ENCODE measurements at places on chromosomes 3 and 15.

DNA sequence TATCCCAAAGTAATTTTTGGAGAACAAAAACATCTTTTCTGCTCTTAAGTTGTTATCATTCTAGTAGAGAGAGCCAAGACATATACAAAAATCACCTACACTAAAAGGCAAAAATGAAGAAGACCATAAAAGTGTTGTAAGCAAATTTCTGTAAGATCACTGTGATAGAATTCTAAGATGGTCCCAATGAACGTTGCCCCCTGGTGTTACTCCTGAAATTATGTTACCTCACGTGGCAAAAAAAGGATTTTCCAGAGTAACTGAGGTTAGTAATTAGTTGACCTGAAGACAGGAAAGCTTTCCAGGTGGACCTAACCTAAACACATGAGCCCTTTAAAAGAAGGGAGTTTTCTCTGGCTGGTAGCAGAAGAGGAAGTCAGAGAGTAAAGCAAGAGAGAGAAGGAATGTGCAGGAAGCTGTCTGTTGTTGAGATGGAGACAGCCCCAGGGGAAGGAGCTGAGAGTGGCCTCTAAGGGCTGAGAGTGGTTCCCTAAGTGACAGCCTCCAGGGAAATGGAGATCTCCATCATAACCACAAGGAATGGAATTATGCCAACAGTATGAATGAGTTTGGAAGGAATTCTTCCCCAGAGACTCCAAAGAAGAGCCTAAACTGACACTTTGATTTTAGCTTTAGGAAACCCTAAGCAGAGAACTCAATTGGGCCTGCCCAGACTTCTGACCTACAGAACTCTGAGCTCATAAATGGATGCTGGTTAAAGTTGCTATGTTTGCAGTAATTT, 205.9 kb downstream of the CD47 start:
- no peak for DNase-seq

DNA sequence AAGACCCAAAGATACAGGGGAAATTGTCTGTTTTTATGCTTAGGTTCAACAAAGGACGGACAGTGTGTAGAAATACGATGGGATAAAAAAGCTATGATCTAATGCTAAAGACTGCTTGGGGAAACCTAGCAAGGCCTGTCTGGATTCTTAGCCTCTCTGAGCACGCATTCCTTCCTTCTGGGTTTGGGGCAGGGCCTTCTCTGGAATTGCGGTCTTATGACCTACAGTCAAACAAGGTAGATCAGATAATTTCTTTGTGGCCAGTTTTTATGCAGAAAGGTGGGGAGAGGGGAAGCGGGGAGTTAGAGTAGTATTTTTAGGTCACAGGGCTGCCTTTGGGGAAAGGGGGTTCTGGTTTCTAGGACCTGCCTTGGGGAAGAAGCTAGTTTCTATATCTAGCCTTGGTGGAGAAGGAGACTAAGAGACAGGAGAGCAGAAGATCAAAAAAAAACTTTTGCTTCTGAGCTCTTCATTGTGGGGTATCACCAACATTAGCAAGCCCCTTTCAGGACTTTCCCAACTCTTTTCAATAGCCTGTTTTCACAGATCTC, 39.1 kb upstream of the LIPC start:
- no peak for DNase-seq

DNA sequence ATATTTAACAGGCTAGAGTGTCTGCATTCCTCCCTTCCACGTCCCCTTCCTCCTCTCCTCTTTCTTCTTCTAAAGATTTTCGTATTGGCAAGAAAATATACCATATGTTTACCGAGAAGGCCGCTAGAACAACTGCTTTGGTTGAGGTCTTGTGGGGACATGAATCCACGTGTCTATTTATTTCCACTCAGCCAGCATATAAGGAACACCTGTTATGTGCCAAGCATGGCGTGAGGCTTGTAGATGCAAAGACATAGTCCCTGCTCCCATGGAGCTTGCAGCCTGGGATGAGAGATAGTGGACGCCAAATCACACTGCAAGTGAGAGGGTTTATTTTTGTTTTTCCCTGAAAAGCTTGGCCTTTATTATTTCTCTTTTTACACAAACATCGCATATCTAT, 57.1 kb downstream of the SLC7A14 start:
- no peak for DNase-seq

- no peak for DNase-seq
Measured at GRCh38 chr15:78069052-78069414, 8.5 kb downstream of the TBC1D2B start.

DNA sequence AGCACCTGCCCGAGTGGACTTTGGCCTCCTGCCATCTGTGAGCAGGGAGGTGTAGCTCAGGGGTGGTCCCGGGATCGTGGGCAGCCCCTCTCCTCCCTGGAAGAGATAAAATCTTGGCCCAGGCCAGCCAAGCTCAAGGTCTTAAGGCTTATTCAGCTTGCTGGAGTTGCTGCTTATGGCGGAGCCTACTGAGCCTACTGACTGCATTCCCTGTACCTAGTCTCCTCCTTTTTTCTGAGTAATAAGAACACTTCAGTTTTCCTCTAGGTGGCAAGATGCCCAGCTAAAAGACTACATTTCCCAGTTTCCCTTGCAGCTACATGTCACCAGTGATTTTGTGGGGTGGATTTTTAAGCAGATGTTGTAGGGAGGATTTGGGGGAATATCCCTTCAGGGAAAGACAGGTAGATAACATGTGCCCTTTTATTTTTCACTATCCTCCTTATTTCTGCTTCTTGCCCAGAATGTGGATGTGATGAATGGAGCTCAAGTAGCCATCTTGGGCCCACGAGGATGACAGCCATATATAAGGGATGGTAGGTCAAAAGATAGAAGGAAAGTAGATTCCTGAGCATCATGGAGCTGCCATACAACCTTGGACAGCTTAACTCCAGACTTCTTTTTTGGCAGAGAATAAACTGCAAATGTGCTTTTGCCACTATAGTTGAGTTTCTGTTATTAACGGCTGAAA, 41.4 kb upstream of the INSYN1 start:
- no peak for DNase-seq

DNA sequence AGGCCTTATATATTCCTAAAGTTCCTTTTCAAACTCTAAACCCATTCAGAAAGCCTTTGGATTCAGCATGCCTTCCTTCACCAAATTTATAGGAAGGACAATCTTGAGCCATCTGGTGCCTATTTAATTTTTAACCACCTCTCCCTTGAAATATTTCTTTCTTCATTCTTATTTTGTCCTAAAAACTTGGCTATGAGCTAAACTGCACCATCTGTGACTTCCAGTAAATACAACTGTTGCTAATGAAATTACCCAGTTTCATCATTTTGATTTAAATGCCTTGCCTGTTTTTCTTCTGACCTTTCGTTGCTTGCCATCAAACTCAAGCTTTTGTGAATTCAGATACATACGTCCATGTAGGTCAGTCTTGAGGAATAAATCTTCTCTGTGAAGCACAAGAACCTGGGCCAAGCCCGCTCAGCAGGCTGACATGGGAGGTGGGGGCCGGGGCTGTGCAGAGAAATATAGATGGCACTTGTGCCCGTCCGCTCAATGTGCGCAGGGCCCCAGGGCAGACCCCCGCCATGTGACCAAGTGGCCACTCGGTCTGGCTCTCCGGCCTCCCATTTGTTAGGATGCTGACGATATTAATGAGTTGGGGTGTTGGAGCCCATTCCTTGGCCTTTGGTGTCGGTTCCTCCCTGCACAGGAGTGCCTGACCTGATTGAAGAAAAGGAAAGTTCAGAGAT, 335.9 kb downstream of the VPS13C start:
- DNase-seq: no peak

- no peak for DNase-seq
Measured at GRCh38 chr3:4562595-4562994, 69.4 kb downstream of the ITPR1 start.

DNA sequence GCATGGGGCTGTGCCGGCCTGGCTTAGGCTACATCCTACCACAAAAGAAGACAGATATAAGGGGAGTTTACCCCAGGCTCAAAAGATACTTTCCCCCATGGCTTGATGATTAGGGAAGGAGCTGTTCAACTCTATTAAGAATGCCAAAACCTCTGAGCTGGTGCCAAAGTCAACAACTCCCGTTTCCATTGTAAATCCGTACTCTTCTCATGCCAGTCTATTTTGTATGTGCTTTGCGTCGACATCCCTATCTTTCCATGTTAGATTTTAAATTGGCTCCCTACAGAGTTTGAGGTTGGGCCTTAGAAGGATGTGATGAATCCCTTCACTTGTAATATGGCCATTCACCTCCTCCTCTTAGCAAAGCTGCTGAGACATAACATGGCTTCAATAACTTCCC, 46.9 kb downstream of the RLBP1 start:
- no peak for DNase-seq

- DNase-seq: peak; percentile 39
Measured at GRCh38 chr15:77944002-77944867, 133.3 kb downstream of the TBC1D2B start.

DNA sequence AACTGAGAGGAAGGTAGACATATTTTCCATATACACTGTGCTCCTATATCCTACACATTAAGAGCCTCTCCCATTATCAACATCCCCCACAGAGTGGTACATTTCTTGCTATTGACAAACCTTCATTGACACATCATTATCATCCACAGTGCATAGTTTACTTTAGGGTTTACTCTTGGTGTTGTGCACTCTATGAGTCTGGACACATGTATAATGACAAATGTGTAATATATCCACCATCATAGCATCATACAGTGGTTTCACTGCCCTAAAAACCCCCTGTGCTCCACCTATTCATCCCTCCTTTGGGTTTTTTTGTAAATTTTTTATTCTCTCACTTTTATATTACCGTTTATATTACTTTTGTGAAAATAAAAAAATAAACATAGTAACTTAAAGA, 22.2 kb upstream of the CLDN18 start:
- DNase-seq: no peak

DNA sequence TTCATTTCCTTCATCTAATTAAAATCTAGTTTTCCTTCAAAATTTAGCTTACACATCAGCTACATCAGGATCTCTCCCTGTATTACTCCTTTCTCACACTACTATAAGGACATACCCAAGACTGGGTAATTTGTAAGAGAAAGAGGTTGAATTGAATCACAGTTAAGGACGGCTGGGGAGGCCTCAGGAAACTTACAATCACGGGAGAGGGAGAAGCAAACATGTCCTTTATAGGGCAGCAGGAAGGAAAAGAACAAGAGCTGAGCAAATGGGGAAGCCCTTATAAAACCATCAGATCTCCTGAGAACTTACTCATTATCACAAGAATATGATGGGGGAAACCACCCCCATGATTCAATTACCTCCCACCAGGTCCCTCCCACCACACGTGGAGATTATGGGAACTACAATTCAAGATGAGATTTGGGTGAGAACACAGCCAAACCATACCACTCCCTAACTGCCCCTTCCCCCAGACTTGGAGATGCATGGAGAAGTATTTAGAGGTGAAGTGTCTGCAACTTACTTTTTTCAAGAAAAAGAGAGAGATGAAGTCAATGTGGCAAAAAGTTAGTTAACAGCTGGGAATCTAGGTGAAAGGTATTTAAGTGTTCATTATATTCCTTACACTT, 21.3 kb downstream of the PRTG start:
- no peak for DNase-seq

GRCh38 chr3:50192689-50193141, 1.3 kb downstream of the GNAT1 start:
- DNase-seq: peak; percentile 76

GRCh38 chr3:134038071-134038491, 8.4 kb upstream of the SLCO2A1 start:
- no peak for DNase-seq

GRCh38 chr15:94075349-94075748, 156.0 kb upstream of the MCTP2 start:
- no peak for DNase-seq

- no peak for DNase-seq
Measured at GRCh38 chr3:129514110-129514509, 14.3 kb upstream of the RHO start.

- no peak for DNase-seq
Measured at GRCh38 chr3:25748189-25748588, 35.1 kb downstream of the NGLY1 start.

DNA sequence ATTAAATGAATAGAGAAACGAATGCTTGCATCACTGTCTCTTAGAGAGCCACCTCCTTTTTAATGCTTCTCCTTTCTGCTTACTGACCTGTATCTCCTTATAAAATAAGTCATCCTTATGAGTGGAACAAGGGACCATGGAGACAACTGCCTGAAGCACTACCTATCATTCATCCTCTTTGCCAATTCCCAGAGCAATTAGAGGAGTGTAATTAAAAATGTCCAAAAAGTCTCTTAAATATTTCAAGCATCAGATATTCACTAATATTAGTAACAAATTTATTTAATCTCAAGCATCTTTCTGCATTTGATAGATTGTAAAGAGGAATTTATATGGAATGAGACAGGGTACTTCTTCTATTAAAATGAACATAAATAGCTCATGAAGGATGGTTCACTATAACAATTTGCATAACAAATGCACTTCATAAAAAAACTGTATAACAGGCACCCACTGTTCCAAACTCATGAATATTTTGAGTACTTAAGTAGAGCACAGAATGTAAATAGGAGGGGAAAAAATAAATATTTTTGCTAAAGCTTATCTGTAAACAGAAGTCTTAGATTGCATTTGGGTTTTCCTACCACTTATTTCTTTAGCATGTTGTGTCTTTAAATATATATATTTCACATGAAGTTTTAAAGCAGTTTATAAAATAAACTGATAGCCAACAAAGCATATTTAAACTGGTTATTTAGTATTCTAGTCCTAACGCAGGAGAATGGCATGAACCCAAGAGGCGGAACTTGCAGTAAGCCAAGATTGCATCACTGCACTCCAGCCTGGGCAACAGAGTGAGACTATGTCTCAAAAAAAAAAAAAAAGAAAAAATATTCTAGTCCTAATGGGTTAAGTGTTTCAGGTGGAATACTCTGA, 269.3 kb downstream of the TBL1XR1 start:
- DNase-seq: no peak

DNA sequence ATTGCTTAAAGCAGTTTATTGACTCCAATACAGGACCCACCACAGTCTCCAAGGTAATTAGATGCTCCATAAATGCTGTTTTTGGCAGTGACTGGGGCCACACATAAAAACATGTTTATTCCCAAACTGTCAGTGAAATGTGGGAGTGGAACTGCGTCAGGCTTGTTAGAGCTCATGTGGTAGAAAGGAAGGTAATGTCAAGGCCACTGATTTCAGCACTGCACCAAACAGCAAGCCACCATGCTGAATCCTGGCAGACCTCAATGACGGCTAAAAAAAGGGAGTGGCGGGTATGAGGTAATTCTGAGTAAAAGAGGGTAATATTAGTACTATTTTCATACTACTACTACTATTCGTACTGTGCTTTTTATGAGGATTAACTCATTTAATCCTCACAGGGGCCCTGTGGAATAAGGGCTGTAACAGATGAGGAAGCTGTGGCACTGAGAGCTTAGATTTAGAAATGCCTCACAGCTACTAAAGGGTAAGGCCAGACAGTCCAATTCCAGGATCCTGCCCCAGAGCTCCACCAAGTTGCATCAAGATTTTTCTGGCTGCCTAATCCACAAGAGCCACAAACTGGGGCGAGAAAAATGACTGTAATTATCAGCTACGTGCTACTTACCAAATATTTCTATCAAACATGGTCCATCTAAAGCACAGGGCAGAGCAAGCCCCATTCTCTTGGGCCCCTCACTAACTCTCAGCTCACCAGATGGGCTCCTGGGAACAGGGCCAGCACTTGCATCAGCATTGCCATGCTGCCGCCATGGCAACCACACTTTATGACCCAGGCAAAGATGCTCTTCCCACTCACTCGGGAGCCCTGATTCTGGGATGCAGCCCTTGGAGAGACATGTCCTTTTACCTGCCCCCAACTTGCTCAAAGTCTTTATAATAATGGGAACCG, 83.6 kb upstream of the SPATA12 start:
- DNase-seq: no peak

All from stimulated activated naive CD4-positive, alpha-beta T cell treated with Interleukin-2 at 50 U/mL for 16 hours (primary cell).